ENCODE measurements at places on chromosomes 11 and 22.

DNA sequence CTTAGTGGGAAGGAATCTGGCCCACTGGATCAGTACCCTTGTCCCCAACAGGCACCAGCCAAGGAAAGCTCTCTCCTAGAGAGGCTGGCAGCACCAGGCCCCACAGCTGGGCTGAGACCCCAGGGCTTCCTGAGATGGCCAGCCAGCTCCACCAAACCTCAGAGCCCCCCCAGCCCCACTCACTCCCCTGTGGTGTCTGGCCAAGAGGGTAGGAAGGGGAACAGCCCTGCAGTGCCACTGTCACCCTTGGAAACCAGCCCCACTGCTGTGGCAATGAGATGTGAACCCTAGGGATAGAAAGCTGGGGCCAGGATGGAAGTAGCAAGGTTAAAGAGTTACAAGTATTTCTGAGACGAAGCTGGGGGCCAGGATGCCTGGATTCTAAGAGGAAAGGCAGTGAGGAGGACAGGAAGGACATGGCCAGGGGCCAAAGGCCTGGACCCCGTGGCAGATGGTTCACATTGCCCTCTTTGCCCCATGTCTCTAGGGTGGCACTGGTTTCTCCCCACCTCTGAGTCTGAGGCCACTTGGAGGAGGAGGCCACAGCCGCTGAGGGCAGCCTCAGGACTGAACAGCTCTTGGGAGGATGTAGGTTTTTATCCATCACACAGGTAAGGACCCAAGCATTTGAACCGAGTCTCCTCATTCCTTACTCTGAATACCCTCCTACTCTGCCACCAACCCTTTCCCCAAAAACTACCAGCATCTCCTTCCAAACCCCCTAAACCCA, 28.8 kb downstream of the NRXN2 start:
- no peak for DNase-seq

- peak; percentile 61 for DNase-seq
These were observed 21.5 kb downstream of the CYTH4 start for GRCh38 chr22:37303821-37304274.

DNA sequence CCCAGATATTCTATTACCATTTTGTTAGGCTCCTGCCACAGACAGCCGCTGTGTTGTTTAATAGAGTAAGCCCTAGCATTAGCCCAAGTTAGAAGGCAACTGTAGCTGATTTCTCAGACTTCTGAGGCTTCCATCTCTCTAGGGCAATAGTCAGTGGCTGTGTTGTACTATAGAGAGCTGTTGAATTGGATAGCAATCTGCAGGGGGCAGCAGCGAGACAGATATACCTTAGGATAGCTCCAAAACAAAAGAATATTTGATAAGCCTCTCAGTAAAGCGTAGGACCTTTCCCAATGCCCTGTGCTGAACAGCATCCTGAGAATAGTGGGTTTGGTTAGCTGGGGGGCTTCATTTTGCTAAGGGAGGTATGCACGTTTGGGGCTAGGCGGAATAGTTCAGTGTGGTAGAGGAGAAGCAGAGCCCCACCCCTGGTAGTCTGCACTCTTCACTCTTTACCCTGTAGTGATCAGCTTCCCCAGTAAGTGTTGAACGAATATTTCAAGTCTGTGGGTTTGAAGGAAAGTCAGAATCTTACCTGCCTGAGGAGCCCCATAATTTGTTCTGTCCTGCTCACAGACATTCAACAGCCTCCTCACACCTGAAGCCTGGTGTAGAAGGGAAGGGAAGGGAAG, 515.1 kb downstream of the INSC start:
- DNase-seq, result no peak

- DNase-seq, result no peak
These were observed 4.8 kb upstream of the APOBEC3H start for GRCh38 chr22:39092111-39092862.

GRCh38 chr11:46930089-46930488, 6.5 kb upstream of the CSTPP1 start:
- DNase-seq, result no peak

DNA sequence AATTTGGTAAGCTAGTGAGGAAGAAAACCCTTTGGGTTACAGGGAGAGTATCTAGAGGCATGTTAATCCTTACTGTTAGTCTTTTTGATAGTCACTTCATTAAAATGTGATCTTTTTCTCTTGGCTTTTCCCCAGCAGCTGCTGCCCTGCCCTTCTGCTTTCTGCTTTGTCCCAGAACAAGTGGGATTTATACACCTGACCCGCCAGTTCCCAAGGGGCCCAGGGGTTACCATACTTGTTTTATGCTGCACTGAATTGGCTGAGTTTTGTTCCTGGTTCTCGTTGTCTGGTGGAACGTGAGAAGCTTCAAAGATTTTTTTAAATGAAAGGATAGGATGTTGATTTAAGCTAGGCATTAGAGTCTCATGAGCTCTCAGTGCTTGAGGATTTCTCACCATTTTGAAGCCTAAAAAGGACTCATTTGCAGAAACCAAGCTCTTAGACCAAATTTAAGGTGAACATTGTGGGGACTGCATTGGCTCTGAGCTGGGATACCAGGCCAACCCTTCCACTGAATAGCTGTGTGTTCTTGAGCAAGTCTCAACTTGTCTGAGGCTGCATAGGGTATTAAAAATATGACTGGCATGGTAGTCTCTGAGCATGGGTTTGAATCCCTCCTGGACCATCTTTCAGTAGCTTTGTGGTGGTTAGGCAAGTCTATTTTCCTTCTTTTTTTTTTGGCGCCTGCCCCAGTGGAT, 6.6 kb downstream of the LIMK2 start:
- no peak for DNase-seq

GRCh38 chr11:9756461-9756860, 92.6 kb downstream of the SWAP70 start:
- no peak for DNase-seq

DNA sequence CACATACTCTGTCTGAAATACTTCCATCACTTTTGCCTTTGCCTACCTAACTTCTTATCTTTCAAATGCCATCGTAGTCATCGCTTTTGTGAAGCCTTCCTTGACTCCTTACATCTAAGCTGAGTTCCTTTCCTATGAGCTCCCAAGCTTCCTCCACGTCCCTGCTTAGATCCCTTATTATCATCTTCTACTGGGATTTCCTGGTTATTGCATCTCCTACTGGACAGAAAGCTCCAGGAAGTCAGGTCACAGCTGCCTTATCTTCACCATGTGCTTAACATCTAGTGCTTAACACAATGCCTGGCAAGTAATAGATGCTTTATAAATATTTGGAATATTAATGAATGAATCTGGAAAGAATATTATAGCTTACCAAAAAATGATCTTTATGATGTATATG, 5.9 kb downstream of the YPEL4 start:
- DNase-seq, result no peak

Measured in AG04449 (cell line).